ENCODE measurements at places on chromosomes 3 and 15. TPM values are rescaled to one million over a fixed set of nuclear protein-coding genes. Genes with fewer than 3 reads are reported as not detected.

DNA sequence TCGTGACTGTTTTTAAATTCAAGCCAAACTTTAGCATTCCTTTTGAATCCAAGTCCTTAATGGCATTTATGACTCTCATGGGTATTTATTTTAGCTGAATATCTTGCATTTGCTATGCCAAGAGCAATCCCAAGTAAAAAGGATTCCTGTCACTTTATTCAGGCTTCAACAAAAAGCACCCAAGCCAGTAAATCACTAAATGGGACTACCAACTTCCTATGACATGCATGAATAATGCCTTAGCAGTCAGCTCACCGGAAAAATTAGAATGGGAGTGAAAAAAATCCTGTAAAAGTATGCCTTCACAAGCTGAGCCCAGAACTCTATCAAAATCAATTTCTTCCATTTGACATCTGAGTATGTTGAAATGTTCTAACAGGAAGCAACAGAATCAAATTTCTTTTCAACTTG is 1297.9 kb downstream of the ROBO2 start:
- no peak for DNase-seq

- DNase-seq: peak; percentile 51
These were observed 242.8 kb upstream of the UBE2E2 start for GRCh38 chr3:22960105-22960984.

DNA sequence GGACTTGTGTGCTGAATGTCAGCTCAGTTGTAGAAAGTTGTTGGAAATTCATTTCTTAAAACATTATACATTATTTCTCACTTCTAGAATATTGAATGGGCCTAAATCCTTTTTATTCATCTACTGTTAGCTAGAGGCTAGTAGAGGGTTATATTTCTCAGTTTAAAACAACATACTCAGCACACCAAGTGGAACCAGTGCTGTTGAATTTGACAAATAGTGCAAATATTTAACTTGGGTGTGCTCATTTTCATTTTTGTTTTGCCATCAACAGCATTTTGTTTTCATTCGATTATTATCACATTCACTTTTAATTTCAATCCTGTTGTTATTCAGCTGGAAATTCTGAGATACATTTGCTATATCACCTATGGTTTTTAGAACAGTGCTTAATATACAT is 269.4 kb upstream of the PEX5L start:
- DNase-seq: no peak

DNA sequence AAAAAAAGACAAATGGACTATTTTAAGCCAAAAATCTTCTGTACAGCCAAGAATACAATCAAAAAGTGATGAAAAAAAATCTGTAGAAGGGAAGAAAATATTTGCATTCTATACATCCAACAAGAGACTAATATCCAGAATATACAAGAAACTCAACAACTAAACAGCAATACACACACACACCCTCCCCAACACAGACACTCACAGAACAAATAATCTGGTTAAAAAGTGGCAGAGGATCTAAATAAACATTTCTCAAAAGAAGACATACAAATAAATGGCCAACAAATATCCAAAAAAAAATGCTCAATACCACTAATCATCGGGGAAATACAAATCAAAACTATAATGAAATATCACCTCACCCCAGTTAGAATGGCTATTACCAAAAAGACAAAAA is 209.0 kb upstream of the ZNF385D start:
- DNase-seq: no peak

DNA sequence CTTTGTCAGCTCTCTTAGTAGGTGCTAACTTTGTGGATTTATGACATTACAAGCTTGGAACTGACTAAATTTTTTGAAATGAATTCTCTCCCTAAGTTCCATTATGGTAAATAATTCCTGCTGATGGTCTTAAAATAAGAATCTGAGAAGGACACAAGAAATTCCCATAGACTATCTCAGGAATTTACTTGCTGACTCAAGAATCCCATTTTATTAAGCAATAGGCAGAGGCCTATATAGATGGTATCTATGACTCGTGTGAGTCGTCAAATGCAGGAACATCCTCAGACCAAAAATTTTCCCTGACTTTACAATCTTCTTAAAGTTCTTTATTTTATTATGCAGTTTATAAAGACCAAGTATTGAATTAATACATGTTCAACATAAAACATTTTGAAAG is 30.7 kb upstream of the CBLB start:
- no peak for DNase-seq

GRCh38 chr3:14563946-14564539 is 23.9 kb upstream of the GRIP2 start:
- DNase-seq: no peak

- no peak for DNase-seq
These were observed 260.5 kb upstream of the RORA start for GRCh38 chr15:61489571-61489970.

GRCh38 chr3:21154911-21155310 is 596.1 kb downstream of the ZNF385D start:
- DNase-seq: no peak

DNA sequence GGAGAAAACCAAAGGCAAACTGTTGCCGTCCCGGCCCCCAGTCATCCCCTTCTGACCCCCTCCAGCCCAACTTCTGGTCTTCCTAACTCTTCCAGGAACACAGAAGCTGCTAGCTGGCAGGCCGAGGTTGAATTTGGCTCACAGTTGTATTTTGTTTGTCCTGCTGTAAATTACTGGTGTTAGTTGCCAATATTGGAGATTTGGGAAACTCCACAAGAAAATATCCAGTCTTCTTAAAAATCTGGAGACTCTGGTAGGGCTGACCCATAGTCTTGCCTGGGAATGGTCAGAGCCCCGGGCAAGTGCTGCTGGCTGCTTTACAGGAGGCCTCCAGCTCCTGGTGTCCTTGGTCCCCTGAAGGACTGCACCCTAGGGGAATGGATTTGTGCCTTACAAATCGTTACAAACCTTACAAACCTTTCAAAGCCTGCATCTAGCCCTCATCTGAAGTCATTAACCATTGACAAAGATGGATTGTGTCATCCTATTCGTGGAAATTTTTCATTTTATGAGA is 112.0 kb upstream of the MCTP2 start:
- DNase-seq: peak; percentile 43

- DNase-seq: peak; percentile 51
These were observed 766.8 kb downstream of the TBL1XR1 start for GRCh38 chr3:176430244-176431037.

GRCh38 chr15:51750792-51751696 is at the start of gene TMOD2:
Gene TMOD2, plus strand, starts transcription at chr15:51751597. Its CDS starts 14,845 bp downstream, at chr15:51766442.
- no peak for DNase-seq

DNA sequence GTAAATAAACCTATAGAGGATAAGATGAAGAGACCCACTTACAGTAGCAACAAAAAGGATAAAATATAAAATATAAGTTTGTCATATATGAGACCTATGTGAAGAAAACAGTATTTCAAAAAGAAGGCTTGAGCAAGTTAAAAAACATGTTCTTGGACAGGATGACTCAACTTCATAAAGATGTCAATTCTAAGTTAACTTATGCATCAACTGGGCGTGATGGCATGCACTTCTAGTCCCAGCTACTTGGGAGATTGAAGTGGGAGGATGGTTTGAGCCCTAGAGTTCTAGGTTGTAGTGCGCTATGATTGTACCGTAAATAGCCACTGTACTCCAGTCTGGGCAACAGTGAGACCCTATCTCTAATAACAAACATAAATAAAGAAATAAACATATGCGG is 59.7 kb downstream of the PDCD6IP start:
- no peak for DNase-seq

GRCh38 chr15:52288051-52288942 is 7.3 kb downstream of the MYO5C start:
- DNase-seq: no peak

ARNT2 gene
- polyA plus RNA-seq: 6.6 TPM

CAPN3 gene
- polyA plus RNA-seq: 495 TPM

MYRIP gene
- 0.89 TPM for polyA plus RNA-seq

TMEM89 gene
- not detected for polyA plus RNA-seq

BDH1 gene
- polyA plus RNA-seq: 4.1 TPM
